Aorta (tissue), 5 donors: ENCODE measurements at places on chromosomes 6 and 20. TPM values are rescaled to one million over a fixed set of nuclear protein-coding genes. Genes with fewer than 3 reads are reported as not detected.

The PRELID3B gene
- 33.1 TPM for total RNA-seq

The GPR6 gene
- not detected for total RNA-seq

The RAD21L1 gene
- not detected for total RNA-seq

The EEF1A2 gene
- total RNA-seq = 1.5 TPM

The DCBLD1 gene
- 16.8 TPM for total RNA-seq

The COL9A3 gene
- total RNA-seq = 1.5 TPM

The MAS1 gene
- 0.12 TPM for total RNA-seq

The GNRH2 gene
- 0.49 TPM for total RNA-seq

The INSM1 gene
- not detected for total RNA-seq

The SLC35D3 gene
- not detected for total RNA-seq

The CCM2L gene
- total RNA-seq = 11.0 TPM

The BCLAF1 gene
- 134 TPM for total RNA-seq

The PTGIS gene
- 351 TPM for total RNA-seq

The CST2 gene
- 0.75 TPM for total RNA-seq

The ID4 gene
- 111 TPM for total RNA-seq

The CABLES2 gene
- 3.0 TPM for total RNA-seq

The KIF13A gene
- 89.2 TPM for total RNA-seq

The SLC22A2 gene
- total RNA-seq = 1.1 TPM

The CPXM1 gene
- total RNA-seq = 3.4 TPM

The TMEM170B gene
- 7.3 TPM for total RNA-seq

The RAET1L gene
- not detected for total RNA-seq

The SNAI1 gene
- total RNA-seq = 44.7 TPM

The HIVEP2 gene
- total RNA-seq = 35.4 TPM
